ENCODE measurements at places on chromosomes 12 and 14.

DNA sequence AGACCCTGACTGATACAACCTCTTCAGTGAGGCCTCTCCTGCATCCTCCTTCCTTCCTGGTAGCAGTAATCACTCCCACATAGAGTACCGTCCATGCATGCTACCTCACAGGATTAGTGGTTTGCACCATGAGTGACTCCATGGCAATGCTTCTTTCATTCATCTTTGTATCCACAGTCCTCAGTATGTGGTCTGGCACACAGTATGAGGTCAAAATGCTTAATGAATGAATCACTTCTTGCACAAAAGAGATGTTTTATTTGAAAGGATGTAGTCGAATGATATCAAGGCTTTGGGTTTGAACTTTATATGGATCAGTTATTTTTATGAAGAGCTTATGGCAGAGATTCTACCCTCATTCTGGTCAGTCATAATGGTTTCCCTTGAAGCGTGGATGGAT is 42.2 kb downstream of the KCNA5 start:
- DNase-seq, result no peak

DNA sequence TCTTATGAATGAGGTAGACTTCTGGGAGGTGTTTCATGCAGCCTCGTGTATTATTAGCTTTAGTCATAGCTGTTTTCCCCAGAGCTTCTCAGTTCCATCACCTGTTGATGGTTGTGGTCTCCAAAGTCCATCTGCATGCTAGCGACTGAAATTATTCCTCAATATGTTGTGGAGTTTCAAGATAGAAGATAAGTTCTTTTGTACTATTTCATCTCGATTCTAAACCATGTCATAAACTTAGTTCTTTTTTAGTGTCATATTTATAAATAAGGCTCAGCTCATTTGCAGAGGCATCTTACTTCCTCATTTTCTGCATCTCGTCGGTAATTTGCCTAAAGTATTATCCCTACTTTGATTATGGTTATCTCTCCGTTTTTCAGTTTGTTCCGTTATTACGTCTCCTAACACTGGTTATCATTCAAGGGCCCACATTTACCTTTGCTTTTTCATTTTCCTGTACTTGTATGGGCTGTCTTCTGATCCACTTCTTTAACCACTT is 119.1 kb downstream of the ITPR2 start:
- DNase-seq, result no peak

GRCh38 chr14:79825046-79825521 is 386.2 kb downstream of the DIO2 start:
- DNase-seq, result no peak

DNA sequence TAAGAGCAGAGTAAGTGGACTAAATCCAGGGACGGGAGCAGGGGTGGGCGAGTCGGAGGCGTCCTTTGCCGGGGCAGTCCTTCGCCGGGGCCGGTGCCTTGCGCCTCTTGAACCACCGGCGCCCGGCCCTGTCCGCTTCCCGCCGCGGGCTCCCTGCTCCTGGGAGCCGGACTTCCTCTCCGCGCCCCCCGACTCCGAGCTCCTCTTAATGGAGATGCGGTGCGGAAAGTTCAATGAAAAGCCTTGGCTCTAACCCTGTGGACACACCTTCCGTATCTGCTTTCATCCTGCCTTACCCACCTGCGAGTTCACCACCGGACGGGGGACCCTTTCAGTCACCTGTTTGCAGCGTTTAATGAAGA is 412 bp downstream of the FGFR1OP2 start:
- DNase-seq, result no peak

DNA sequence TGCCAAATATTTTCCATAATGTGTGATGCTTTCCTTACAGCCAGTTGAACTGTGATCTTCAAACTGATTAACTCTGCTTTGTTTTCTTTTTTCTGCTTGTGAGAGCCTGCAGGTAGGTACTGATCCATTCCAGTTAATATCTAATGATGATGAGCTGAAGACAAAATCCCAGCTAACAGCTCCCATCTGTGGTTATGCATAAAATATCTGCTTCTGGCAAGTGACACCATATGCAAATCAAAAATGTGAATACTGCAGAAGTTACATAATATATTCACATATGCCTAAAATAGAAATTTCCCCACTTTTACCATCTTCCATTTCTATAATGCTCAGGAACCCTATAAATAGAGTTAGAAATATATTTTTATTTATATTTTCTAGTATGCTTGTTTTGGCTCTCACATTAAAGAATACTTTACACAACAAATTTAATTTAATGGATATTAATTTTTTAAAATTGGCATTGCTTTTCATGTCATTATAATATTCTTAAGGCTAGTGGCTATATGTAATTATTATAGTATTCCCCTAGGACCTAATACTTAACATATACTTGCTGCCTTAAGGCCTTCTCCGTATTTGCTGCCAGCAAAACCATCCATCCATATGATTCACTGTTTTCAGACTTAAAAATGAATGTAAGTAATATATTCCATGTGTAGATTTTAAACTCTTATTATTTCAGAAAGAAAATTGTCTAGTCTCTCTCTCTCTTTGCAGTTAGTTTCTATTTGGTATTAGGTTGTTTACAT is 83.8 kb downstream of the CCER1 start:
- DNase-seq, result no peak

DNA sequence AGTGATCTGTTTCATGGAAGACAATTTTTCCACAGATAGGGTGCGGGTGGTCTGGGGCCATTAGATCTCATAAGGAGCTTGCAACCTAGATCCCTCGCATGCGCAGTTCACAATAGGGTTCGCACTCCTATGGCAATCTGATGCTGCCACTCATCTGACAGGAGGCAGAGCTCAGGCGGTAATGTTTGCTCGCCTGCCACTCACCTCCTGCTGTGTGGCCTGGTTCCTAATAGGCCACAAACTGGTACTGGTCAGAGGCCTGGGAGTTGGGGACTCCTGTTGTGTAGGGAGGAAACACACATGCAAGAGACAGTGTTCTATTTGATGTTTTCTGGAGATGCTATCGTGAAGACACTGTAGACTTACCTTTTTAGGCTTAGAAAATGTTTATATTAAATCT is 77.0 kb upstream of the FGD4 start:
- DNase-seq, result no peak

- no peak for DNase-seq
Measured at GRCh38 chr12:131644481-131644880, 66.4 kb upstream of the SFSWAP start.

DNA sequence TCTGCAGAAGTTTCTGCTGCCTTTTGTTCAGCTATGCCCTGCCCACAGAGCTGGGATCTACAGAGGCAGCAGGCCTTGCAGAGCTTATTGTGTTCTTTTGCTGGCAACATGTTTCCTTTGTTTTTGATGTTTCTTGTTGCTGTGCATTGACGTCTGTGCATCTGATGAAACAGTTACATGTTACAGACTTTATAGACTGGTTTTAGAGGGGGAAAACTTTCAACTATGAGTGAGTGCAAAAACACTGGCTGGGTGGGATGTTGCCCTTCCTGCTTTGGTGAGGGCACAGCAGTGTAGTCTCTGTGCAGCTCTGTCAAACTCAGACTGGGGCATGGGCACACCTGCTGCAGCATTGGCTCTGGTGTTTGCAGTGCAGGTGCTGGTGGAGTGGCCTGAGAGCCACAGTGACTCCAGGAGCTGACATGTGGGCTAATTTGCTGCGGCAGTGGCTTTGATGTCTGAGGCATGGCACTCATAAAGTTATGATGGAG is 26.9 kb downstream of the CLEC6A start:
- DNase-seq, result no peak

DNA sequence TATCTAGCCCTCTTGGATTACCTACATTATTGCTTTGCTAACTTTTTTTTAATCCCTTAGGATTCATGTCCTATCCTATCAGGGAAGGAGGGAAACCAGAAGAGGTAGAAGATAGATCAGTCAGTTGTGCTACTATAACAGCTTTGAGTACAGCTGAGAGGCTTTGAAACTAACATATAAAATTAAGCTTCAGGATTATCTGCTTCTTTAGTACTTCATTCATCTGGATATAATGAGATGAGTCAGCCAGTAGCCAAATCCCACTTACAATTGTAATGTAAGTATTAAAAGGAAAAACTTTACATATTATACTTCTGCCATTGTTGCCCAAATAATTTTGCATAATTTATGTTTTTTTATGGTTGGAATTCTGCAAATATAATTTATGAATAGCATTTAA is 33.4 kb upstream of the ANO6 start:
- no peak for DNase-seq

DNA sequence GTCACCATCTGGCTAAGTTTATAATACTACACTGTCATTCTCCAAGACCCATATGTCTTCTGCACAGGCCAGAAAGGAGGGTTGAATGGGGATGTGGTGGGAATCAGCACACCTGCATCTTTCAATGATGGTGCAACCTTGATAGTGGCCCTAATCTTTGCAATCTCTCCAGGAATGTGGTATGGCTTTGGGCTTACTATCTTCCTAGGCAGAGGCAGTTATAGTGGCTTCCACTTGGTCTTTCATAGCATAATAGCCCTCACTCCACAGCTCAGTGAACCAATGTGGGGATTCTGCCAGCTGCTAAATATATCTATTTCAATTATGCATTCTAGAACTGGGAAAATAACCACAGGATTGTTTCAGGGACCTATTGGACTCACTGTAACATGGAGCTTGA is 61.8 kb upstream of the ATP2B1 start:
- no peak for DNase-seq

DNA sequence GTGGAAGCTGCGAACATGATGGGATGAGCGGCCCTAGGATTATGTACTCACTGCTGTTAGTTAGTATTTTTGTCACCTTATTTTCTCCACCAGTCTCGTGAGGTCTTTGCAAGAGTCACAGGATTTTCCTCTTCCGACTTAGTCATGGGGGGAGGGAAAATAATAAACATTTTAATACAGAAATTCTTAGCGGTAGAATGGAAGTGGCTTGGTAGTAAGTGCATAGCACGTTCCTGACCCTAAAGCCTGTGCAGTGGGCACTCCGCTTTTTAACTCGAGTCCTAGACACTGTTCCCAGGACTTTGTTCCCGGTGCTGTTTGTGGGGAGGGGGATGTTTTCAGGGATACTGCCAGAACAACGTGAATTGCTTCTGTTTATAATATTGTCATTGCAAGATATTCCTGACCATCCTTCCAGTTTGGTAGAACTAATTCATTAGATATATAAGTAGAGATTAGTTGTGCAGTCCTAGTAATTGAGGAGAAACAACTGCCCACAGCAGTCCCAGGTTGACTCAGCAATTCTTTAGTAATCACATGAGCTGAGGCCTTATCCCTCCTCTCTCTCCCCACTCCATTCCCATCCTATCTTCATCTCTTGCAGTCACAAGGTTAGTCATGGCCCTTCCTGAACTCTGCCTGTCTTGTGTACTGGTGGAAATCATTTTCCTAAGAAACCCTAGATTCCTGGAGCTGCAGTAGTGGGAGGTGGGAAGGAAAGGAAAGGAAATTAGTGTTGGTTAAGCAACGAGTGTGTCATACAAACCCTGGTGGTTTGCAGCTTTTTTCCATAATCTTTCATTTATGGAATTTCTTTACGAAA is 799 bp downstream of the SLC38A6 start:
- no peak for DNase-seq

DNA sequence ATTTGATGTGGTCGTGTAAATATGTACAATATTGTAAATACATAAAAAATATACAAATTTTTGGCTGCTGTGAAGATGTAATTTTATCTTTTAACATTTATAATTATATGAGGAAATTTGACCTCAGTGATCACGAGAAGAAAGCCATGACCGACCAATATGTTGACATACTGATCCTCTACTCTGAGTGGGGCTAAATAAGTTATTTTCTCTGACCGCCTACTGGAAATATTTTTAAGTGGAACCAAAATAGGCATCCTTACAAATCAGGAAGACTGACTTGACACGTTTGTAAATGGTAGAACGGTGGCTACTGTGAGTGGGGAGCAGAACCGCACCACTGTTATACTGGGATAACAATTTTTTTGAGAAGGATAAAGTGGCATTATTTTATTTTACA is 49.6 kb downstream of the TBK1 start:
- no peak for DNase-seq

All from T-cell (primary cell).